ENCODE measurements at places on chromosomes 4 and X.

DNA sequence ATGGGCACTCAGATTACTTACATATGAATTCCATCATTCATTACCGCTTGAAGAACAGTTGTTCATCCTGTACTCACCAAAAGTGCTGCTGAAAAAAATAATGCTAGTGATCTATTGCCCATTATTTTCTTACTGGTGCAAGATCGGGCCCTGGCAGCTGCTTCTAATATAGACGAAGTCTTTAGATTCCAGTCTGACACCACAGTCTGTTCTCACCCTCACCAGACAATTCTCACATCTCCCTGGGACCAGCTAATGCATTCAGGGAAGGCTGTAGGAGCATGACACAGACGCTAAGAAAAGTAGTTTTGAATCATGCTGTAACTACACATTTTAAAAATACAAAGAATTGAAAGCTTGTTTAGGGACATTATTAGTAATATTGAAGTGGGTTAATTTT is 13.8 kb downstream of the GEMIN8 start:
- DNase-seq, result no peak

- DNase-seq, result no peak
Measured at GRCh38 chr4:5713861-5714260, 2.9 kb downstream of the EVC start.

GRCh38 chrX:103347682-103348397 is 8.5 kb upstream of the TCEAL9 start:
- DNase-seq, result no peak

DNA sequence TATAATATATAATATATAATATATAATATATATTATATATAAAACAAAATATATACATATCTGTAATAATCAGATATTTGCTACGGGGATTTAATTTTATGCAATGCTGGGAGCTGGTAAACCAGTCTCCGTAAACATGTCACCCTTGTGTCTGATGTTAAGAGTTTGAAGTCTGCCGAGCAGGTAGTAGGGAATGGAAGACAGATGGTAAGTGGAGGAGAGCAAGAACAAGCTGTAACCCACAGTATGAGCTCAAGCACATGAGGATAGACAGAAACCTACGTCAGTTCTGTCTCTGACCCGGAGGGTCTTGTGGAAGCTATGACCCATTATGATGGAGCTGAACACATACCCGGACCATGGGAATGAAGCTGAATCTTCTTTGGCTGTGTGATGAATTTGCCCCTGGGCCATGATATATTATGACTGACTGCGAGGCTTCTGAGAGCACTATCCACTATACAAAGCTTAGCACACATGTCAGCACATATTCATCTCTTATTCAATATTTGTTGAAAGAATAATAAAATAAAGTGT is 46.2 kb downstream of the TIGD2 start:
- no peak for DNase-seq

Measured in GM12892 (cell line).